ENCODE measurements at places on chromosomes 11 and 22.

GRCh38 chr11:27398400-27398770 is 35.4 kb upstream of the CCDC34 start:
- DNase-seq: no peak

GRCh38 chr11:110366291-110366690 is 63.5 kb upstream of the FDX1 start:
- peak; percentile 68 for DNase-seq

DNA sequence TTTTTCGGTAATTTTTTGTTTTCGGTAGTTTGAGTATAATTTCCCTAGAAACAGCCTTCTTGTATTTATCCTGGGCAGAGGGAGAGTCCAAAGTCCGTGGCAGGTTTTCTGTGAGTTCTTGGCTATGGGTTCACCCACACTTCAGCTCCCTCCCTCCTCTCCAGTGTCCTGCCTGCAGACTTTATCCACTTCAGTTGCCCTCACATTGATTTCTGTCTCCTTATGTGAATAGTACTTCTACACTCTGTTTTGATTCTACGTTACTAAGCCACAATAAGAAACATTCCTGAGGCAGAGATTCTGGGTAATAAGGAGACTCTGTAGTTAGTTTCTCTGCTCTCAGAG is 868.6 kb downstream of the METTL15 start:
- DNase-seq: no peak

DNA sequence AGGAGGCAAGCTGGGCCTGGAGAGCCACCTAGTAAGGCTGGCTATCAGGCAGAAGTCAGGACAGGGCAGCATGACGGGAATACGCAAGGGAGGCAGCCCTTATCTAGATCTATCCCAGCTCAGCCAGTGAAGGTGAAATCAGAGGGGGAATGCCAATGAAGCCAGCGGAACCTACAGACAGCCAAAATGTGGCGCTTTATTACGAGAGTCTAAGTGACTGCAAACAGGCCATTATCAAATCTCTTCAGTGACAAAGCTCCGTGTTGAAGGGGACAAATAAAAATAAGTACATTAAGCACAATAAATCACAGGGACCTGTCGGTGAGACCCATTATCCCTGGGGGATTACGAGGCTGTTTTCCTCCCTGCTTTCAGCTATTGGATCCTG is 22.8 kb downstream of the LARGE1 start:
- no peak for DNase-seq

DNA sequence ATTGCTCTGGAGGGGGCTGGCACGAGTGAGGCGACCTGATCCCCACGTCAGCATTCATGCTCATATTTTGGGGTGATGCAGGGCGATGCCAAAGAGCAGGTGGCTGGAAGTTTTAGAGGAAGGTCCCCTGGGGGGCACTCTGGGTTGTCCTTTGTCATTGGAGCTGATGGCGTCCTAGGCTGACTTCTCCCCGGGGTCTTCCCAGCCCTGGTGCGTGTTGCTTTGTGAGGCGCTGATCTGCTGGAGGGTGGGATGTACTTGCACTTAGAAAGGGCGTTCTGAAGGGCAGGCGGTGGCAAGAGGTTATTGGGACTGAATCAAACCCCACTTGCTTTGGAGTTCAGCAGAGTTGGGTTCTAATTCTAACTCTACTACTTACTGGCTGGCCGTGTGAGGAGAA is 313.3 kb downstream of the NTM start:
- DNase-seq: no peak

DNA sequence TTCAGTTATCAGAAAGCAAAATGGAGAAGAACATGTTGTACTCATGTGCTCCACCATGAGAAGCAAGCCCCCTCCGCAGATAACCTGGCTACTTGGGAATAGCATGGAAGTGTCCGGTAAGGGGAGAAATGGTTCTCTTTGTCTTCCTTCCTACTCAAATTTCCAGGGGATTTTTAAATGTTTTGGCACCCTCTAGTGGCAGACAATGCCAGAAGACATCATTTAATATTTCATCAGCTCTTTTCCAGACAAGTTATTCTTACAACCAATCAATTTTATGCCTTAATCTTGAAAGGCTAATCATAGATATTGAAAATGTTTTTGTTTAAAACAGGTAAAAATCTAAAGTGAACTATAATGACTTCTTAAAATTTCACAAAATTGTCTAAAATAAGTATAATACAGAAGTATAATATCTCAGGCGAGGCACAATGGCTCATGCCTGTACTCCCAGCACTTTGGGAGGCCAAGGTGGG is 15.7 kb downstream of the CRTAM start:
- no peak for DNase-seq

GRCh38 chr22:19376971-19377370 is 54.6 kb downstream of the HIRA start:
- DNase-seq: no peak

GRCh38 chr11:70139785-70140410 is 61.8 kb downstream of the ANO1 start:
- DNase-seq: no peak

- peak; percentile 37 for DNase-seq
Observed at GRCh38 chr11:68959465-68960293, 21.1 kb downstream of the MRGPRD start.

DNA sequence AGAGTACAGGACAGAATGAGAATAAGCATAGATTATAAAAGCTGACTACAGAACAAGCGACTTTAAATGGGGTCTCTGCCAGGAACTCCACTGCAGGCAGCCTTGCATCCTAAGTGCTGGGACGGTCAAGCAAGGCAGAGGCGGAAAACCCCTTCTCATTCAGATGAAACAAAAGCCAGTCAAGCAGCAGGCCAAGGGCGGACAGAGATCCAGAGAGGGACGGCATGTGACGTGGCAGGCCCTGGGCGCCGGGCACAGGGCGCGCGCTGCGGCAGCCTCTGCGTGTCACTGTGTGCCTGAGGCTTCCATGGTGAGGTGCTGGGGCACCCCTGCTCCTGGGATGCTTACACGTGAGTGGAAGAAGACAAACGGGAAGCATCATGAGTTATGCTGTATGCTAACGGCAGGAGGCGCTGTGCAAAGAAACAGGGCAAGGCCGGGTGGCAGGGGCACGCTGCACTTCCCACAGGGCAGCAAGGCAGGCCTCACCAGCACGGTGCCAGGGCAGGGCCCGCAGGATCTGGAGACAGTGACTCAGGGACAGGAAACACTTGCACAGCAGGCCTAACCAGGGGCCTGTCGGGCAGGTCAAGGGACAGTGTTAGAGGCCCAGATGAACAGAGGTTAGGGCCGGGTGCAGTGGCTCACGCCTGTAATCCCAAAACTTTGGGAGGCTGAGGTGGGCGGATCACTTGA is 6.2 kb downstream of the TOLLIP start:
- no peak for DNase-seq

GRCh38 chr11:101577461-101577860 is 6.3 kb downstream of the TRPC6 start:
- no peak for DNase-seq

DNA sequence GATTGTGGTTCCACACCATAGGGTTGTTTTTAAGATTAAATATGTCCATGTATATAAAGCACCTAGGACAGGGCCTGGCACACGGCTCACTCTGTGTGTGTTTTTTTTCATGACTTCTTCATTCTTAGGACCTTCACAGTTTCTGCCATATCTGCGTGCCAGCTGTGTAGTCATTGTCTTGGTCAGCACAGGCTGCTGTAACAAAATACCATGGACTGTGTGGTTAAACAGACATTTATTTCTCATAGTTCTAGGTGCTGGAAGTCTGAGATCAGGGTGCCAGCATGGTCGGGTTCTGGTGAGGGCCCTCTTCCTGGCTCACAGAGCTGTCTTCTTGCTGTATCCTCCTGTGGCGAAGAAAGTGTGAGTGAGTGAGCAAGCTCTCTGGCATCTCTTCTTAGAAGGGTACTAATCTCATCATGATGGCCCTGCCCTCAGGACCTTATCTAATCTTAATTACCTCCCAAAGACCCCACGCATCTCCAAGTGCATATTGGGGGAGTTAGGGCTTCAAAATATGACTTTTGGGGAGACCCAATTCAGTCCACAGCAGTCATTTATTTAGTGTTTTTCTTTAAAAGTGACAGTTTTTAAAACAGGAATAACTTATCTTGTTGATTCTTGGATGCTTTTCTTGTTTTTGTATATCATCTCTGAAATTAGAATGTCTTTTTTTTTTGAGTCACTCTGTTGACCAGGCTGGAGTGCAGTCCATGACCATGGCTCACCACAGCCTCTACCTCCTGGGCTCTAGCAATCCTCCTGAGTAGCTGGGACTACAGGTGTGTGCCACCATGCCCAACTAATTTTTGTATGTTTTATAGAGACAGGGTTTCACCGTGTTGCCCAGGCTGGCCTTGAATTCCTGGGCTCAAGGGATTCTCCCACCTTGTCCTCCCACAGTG is 70.9 kb downstream of the ZNRF3 start:
- DNase-seq: no peak

- DNase-seq: no peak
Observed at GRCh38 chr11:27307232-27307631, 55.8 kb downstream of the CCDC34 start.

GRCh38 chr22:18077087-18077638 is 627 bp upstream of the PEX26 start:
- no peak for DNase-seq

- DNase-seq: no peak
Observed at GRCh38 chr11:22703591-22703990, 37.2 kb downstream of the GAS2 start.

GRCh38 chr11:65489035-65489705 is 9.7 kb upstream of the MALAT1 start:
- DNase-seq: peak; percentile 84

- peak; percentile 81 for DNase-seq
Observed at GRCh38 chr11:1877211-1878136, 14.2 kb downstream of the PRR33 start.

- DNase-seq: no peak
Observed at GRCh38 chr11:115391160-115391559, 113.1 kb downstream of the CADM1 start.

GRCh38 chr22:47446331-47446730 is 683.9 kb downstream of the TBC1D22A start:
- DNase-seq: no peak

GRCh38 chr22:23537416-23537815 is 42.7 kb downstream of the IGLL1 start:
- DNase-seq: no peak

DNA sequence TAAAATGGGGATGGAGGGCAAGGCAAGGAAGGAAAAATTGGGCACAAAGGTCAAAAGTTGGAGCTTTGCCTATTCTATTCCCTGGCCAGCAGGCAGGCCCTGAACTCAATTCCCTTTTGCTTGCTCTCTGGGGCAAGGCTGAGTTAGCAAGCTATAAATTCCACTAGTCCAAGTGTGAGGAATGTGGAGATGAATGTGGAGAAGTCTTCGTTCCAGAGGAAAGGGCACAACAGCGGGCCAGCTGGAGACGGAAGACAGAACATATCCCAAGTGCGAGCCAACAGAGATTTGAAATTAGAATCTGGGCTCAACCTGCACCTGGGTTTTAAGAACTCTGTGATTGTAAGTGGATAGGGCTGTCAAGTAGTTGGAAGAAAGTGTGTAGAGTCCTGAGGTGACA is 29.5 kb upstream of the FZD4 start:
- DNase-seq: no peak

DNA sequence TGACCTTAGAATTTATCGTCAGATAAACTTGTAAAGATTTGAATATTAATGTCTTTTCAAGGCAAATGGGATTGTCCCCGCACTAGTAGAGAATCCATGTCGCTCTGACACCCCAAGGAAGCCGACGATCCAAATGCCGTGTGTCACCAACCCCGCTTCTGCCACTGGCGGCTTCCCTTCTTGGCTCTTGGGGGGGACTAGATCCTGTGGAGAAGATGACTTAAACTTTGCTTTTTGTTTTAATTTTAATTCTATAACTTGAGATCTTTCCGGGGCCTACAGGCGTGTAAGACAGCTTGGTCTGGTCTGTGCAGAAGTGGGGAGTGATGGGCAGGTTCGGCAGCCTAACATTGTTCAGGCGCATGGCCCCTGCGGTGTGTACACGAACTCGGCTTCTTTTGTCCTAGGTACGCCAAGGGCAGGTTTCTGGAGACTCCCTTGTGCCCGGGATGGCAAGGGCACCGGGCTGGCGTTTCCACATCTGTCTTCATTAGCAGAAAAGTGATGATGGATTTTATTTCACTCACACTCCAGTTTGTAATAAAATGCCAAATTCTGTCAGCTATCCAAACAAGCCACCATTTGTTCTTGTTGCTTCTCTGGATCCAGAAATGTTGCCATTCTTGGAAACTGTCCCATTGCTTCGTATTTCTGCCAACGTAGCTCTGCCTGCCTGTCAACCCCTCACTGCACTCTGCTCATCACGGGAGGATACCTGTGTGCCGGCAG is 6.7 kb downstream of the YDJC start:
- DNase-seq: no peak

DNA sequence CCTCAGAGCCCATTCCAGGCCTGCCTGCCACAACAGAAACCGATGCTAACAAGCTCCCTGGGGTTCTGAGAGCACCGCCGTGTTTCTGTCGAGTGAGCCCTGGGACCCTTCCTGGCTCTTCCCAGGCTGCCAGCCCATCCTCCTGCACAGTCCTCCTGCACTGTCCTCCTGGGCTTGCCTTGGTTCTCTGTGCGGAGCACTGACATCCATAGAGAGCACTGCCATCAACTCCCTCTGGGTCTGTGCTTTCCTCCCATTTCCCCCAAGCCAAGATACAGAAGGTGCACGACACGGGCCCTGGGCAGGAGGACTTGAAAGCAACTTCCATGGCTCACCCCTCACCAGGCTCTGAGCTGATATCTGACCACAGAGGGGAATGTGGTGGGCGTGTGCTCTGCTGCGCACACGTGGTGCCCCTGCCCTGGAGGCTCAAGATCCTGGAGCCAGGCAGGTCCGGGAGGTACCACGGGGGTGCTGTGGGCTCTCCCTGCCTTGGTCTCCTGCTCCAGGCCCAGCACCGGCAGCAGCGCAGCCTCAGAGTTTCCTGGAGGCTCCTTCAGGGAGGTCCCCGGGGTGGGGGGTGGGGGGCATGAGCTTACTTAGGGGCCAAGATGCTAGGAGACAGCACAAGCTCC is 304.2 kb downstream of the BRD1 start:
- no peak for DNase-seq

Measured in Right ventricle myocardium superior (tissue), 1 donor.